Lower leg skin (tissue), 4 donors: ENCODE measurements at places on chromosomes 11 and 22. TPM values are rescaled to one million over a fixed set of nuclear protein-coding genes. Genes with fewer than 3 reads are reported as not detected.

The FERMT3 gene
- 10.5 TPM for total RNA-seq

DNA sequence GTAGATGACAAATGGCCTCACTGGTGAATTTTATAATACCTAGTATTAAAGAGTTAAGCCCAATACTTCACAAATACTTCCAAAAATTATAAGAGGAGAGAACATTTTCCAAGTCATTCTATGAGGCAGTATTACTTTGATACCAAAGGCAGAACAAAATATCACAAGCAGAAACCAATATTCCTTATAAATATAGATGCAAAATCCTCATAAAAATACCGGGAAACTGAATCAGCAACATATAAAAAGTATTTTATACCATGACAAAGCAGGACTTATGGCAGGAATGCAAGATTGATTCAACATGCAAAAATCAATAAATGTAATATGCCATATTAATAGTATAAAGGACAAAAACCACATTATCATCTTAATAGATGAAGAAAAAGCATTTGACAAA, 22.1 kb upstream of the AMPD3 start:
- DNase-seq: no peak

- peak; percentile 82 for DNase-seq
Measured at GRCh38 chr22:39308614-39309363, 10.6 kb downstream of the RPL3 start.

GRCh38 chr22:41876275-41876674, 38.6 kb downstream of the SHISA8 start:
- DNase-seq: no peak

The DNAJC4 gene
- total RNA-seq: 19.2 TPM

DNA sequence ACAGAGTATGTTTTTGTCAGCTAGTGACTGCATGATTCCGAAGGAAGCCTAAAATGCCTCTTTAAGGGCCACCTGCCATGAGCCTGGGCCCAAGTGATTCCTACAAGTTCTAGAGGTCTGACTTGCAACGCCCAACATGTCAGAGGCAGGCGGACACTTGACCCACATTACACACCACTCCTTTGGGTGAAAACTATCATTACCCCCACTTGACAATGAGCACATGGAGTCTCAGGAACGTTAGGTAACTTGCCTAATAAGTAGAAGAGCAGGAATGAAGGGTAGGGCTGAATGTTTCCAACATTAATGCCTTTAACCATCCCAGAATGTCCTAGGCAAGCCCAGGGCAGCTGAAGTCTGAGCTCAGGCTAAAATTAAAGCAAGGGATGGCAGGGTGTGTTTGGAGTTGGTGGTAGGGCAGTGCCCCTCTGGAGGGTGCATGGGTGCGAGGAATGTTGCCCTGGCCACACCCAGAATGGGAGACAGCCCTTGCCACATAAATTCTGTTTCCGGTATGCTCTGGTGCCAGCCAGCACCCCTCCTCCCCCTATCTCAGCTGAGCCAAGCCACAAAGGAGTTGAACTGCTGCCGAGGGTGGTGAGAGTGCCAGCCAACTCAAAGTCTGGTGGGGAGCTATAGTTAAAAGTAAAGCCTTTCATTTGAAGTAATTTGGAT, 2.5 kb downstream of the PLAAT2 start:
- DNase-seq: no peak

The GAB4 gene
- total RNA-seq: 0.16 TPM

The RTN4R gene
- total RNA-seq: 9.1 TPM

The OR52A5 gene
- not detected for total RNA-seq

The C11orf97 gene
- not detected for total RNA-seq

The F2 gene
- not detected for total RNA-seq

The CDC42BPG gene
- total RNA-seq: 54.1 TPM

The OR51I1 gene
- total RNA-seq: not detected

The OR51E2 gene
- 0.10 TPM for total RNA-seq

- DNase-seq: no peak
Measured at GRCh38 chr11:116613206-116613875, 159.4 kb downstream of the BUD13 start.

GRCh38 chr11:27184458-27185312, 144.1 kb downstream of the BBOX1 start:
- no peak for DNase-seq

- DNase-seq: no peak
Measured at GRCh38 chr11:73240190-73240781, 22.2 kb downstream of the P2RY2 start.

The MAPK8IP2 gene
- total RNA-seq: 5.2 TPM

The RAC2 gene
- total RNA-seq: 2.6 TPM

- DNase-seq: no peak
Measured at GRCh38 chr11:21625982-21626381, 566.9 kb upstream of the ANO5 start.

DNA sequence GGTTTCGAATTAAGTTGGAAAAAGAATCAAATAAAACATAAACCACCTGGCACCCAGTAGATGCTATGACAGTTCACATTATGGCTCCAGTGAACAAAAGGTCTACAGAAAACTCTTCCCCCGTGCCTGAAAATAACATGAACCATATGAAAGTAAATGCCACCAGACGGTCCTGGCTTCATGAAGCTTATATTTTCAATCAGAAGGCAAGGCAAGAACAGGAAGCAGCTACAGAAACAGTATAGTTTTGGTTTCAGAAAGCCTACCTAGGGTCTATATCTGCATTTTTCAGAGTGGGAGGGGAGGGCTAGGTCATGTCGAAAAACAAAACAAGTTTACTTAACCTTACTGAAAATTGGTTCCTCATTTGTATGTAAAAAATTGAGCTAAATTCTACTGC, 9.8 kb downstream of the RAB30 start:
- DNase-seq: no peak

- no peak for DNase-seq
Measured at GRCh38 chr11:207863-208180, 314 bp downstream of the RIC8A start.

The PACSIN3 gene
- 73.5 TPM for total RNA-seq

DNA sequence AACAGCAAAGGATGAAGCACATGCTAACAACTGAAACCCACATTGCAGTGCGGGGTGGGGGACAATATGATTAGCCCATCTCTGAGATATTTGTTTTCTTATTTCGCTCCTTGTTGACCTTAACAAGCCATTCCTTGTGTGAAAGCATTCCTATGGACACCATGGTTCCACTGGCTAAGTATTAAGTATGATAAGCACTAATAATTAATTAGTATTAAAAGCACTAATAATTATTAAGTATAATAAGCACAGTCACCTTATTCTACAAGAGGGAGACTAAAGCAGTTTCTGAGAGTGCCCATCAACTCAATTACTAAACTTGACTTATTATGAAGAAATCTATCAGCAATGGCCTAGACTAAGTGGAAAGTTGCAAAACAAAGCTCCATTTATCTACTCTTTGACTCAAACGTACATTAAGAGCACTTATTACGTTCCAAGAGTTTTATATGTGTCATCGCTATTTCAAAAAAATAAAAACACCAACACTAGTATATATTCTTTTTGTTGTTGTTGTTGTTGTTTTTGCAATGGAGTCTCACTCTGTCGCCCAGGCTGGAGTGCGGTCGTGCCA, 65.3 kb downstream of the RBFOX2 start:
- DNase-seq: no peak

The CD248 gene
- 6.3 TPM for total RNA-seq

The APOA1 gene
- total RNA-seq: 1.7 TPM

The PAAF1 gene
- total RNA-seq: 11.5 TPM

DNA sequence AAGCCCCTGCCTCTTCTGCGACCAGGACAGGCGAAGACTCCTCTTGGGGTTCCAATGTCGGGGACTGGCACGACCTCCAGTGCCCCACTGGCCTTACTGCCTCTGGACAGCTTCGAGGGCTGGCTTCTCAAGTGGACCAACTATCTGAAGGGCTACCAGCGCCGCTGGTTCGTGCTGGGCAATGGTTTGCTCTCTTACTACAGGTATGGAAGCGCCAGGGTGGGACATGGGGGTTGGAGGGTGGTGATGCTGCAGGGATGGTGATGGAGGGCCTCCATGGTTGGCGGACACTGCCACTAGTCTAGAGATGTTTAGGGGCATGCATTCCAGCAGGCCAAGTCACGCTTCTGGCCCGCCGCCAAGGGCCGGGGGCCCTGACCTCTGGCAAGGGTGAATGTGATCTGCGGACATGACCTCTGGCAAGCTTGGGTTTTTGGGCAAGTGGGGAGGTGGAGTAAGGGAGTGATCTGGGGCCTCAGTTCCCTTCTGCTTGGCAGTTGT, 727 bp downstream of the OSBP2 start:
- peak; percentile 87 for DNase-seq

- no peak for DNase-seq
Measured at GRCh38 chr22:28703436-28703835, 23.8 kb upstream of the TTC28 start.

DNA sequence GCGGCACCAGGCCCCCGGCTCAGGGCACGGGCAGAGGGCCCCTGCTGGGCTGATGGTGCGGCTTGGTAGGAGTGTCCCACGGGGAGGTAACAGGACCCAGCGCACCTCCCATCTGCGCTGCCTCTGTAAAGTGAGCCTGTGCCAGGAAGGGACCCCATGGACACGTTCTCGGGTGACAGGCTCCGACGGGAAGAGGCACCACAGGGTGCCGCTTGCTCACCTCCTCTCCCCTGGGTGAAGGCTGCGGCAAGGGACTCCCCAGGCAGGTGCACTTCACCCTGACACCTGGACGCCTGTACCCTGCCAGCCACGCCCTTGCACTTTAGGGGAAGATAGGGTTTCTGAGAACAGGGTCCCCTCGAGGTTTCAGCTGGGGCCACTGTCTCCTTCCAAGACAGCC, 48.1 kb downstream of the SHANK2 start:
- no peak for DNase-seq

The PDHX gene
- total RNA-seq: 28.0 TPM

- DNase-seq: no peak
Measured at GRCh38 chr11:104957280-104957679, 11.1 kb downstream of the CASP4 start.

The KCTD14 gene
- total RNA-seq: 0.19 TPM

GRCh38 chr11:108498816-108499408, 728 bp upstream of the POGLUT3 start:
- DNase-seq: no peak

GRCh38 chr11:115740324-115740723, 236.1 kb upstream of the CADM1 start:
- DNase-seq: no peak

The AP2A2 gene
- total RNA-seq: 76.6 TPM

GRCh38 chr11:28966951-28967350, 858.8 kb downstream of the METTL15 start:
- no peak for DNase-seq
